ENCODE measurements at places on chromosomes 3 and 15.

- DNase-seq = no peak
Measured at GRCh38 chr15:101320501-101321052, 25.5 kb upstream of the SNRPA1 start.

- no peak for DNase-seq
Measured at GRCh38 chr15:64121614-64122013, 25.8 kb downstream of the SNX1 start.

DNA sequence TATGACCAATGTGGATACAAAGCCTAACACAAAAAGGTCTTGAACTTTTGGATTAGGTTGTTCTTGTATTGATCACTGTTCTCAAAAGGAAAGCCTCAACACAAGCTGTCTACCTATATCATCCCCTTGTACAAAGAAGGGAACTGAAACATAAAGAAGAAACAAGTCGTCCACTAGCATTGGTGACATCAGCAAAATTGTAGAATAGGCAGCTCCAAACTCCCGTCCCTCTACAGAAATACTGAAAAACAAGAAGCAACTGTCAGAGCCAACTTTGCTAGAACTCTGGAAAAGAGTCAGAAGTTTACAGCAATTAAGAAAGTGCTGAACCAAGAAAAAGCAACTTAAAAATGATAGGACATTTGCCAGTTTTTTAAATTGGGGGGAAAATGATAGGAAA, 7.5 kb upstream of the NR1I2 start:
- DNase-seq = no peak

- no peak for DNase-seq
Measured at GRCh38 chr3:185813691-185814215, 11.1 kb downstream of the IGF2BP2 start.

DNA sequence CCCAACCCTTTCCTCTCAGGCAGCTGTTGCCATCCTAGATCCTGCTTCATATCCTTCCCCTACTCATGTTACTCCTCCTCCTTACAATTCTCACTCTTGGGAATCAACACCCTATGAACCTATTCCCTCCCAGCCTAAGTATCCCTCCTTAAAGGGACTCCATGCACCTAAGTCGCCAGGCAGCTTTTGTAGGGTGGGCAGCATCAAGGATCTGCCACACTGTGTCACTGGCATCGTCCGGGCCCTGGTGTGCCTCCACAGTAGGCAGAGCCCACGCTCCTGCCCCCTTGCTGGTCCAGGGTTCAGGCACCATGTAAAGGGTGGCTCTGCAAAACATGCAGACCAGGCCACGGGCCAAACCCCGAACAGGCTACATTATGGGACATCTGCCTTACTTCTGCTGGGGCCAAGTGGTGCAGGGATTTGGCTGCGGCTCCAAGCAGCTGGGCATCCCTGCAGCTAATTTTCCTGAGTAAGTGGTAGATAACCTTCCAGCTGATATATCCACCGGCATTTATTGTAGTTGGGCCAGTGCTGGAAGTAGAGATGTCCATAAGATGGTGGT, 53.4 kb downstream of the GSK3B start:
- no peak for DNase-seq

GRCh38 chr3:173615661-173616060, 218.1 kb downstream of the NLGN1 start:
- no peak for DNase-seq

- DNase-seq = no peak
Measured at GRCh38 chr3:196774191-196774820, 34.6 kb downstream of the PAK2 start.

DNA sequence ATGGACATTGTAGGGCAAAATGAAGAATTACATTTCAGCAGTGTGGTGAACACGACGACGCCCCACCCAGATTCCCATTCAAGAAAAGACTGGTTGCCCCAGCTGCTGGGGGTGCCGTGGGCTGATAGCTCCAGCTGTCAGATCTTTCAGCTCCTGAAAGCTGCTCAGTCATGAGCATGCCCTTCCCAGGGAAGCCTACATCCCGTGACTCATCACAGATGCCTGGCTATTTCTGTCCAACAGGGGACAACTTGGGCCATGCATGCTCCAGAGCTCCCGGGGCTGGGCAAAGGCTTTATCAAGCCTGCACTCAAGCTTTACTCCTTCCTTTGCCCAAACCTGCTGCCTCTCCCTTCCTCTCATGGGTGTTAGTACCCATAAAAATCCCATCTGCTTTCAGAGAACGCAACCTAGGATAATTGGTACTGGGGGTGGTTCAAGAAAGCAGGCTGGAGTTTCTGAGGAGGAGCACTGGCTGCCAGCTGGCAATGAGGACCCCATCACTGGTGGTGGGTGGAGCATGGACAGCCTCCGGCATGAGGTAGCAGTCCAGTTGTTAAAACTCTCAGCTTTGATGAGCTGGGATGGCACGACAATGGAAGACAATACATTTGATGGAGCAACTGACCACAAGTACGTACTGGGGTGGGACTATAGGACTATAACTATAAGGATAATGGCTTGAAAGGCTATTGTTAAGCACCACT, 16.4 kb upstream of the ST8SIA2 start:
- no peak for DNase-seq

GRCh38 chr3:40876496-40876895, 322.8 kb upstream of the CTNNB1 start:
- no peak for DNase-seq

GRCh38 chr3:135141160-135141559, 346.1 kb downstream of the EPHB1 start:
- no peak for DNase-seq

GRCh38 chr15:80580106-80580505, 115.0 kb upstream of the ABHD17C start:
- DNase-seq = no peak

- no peak for DNase-seq
Measured at GRCh38 chr3:123126031-123126430, 59.2 kb downstream of the PDIA5 start.

- DNase-seq = no peak
Measured at GRCh38 chr3:51974277-51974962, 444 bp upstream of the ABHD14A start.

DNA sequence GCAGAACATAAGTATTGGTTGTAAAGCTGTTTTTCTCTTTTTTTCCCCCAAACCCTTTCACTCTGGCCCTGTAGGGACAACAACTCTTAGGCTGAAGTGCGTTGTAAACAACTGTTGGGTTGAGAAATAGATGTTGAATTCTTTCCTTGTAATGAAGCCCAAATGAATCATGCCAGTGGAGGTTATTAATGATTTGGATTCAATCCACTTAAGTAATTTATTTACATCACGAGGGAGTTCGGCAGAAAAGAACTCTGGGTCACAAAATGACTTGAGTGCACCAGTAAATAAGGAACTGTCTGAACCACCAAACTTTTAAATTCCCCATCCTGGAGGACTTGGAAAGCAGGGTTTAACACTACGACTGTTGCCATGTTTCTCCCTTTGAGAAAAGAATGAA, 218.9 kb downstream of the PDZRN3 start:
- no peak for DNase-seq

- no peak for DNase-seq
Measured at GRCh38 chr3:157063926-157064325, 96.0 kb downstream of the CCNL1 start.

DNA sequence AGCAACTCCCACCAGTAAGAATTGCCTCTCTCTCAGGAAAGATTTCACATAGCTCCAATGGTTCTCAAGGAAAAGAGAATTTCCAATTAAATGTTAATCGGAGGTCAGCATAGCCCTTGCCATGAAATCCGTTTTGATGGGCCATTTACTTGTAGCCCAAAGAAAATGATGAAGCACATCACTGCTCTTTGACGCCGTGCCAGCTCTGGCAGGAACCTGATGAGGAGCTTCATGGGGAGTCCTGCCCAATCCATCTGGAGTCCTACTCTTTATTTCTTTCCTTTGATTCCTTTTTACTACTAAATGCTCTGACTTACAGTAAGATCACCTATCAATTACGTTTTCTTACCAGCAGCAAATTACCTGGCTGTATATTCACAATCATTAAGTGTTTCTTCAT, 84.7 kb downstream of the FGF12 start:
- DNase-seq = no peak

- no peak for DNase-seq
Measured at GRCh38 chr15:40773496-40773895, 3.7 kb downstream of the C15orf62 start.

GRCh38 chr3:50122661-50123391, 32.3 kb upstream of the SEMA3F start:
- DNase-seq = no peak

GRCh38 chr3:194447161-194447560, 39.6 kb downstream of the ATP13A3 start:
- DNase-seq = no peak

DNA sequence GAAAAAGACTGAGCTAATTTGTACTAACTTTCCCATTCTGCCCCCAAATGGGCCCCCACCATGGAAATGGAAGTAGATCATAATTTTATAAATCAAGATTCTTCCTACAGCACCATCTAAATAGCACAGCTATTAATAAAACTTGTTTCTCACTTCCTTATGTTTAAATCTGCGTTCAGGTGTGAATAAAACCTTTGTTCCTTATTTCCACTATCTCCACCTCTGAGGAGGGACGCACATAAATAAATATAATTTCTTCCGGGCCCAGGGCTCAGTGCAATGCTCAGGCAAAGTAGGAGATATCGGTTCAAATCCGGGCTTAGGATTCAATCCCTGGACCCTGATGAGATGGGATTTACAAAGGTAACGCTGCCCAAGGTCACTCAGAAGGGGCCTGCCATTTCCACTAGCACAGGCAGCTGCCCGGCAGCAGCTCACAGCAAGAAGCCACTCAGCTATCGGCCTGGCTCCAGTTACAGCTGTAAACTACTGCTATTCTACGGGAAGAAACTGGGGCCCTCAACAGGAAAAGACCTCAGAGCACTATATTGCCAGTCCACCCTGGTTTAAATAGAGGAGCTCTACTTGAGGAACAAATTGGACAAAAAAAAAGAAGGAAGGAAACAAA, 52.5 kb downstream of the FOXP1 start:
- DNase-seq = no peak

DNA sequence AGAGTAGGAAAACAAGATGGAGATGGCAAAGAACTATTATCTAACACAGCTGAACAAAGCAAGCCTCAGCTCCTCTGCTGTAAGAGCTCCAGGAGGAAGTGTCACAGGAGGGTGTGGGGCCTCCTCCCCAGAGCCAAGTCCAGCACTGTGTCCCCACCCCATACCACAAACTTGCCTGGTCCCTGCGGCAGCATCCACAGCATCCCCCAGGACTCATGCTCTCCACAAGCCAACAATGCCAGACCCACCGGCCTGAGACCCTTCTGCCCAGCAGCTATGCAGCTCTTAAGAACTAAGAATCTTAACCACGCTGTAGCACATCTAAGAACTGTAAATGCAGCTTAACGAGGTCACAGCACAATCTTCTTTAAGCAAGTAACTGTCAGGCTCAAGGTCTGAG, 9.1 kb downstream of the RBM15B start:
- no peak for DNase-seq

DNA sequence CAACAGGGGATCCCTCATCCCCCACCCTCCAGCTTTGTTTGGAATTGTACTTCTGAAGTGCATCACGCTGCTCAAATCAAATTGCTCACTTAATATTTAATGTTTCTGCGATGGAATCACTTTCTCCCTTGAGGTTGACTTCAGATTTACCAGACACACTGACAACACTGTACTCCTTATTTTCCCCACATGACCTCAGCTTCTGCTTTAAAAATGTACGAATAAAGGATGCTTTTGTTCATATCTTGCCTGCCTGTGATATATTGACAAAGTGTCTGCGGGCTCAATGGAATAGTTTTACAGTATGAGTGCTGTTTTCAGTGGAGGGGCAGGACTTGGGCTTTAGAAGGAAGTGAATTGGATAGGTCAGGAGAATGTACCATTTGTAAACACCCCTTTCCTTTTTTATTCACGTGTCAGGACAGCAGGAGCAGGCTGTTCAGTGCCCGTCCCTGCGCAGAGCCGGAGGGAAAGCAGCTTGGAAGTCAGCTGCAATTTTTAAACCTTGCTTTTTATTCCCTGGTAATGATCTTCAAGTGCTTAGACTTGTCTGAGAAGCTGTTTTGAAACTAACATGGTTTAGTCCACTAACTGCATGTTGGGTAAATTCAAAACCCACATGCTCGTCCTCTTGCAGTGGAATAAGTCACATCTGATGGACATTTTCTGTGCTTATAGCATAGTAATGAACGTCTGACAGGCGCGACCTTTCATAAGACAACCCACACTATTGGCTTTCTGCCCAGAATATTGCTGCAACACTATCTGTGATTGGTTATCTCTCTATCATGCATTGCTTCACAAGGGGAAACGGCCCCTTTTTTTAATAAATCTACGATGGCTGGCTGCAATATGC, 29.9 kb downstream of the MBNL1 start:
- no peak for DNase-seq

- DNase-seq = no peak
Measured at GRCh38 chr3:165770781-165771180, 66.4 kb downstream of the BCHE start.

DNA sequence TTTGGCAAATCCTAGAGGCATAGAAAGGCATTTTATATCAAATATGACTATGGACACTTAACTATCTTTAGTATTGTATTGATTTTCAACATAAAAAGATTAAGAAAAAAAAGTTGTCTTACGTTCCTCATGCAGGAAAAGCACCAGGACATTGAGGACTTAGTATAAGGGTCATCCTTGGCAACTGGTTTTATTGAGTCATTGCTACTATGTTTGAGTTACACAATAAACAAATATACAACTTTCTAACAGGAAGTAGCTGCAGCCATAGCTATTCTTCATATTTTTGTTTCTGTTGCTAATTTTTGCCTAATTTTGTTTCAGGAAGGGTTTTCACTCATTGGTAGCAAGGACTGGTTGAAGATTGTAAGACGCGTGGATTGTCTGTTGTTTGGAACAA, 93.0 kb downstream of the NPTN start:
- DNase-seq = no peak

DNA sequence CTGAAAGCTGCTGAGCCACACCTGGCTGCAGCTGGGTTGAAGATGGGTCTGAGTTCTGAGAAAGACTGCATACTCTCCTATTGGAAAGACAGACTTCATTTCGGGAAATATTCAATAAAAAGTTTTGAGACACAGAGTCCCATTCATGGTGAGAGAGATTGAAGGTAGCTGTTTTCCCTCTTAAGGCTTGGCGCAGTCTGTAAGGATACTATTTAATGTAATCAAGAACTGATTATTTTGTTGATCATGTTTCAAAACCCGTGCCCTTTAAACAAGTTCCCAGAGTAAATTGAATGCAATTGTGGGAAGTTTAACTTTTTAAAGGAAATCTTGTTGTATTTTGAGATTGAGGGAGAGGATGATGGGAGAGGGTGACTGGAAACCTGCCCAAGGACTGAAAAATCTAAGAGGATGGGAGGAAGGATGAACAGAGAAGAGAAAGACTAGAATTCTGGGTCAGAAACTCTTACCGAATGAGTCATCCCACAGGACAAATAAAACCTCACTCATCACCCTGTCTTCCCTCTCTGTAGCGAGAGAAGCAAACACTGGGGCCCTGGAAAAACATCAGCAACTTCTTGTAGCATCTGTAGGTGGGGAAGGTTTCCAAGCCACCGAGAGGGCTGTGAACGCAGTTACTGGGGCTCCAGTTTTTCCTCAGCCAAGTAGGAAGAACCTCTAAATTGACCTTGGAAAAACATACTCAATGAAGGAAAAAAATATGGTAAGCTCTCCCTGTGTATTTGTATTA, 193.2 kb upstream of the TPRG1 start:
- no peak for DNase-seq
